ENCODE measurements at places on chromosomes 6 and 20. TPM values are rescaled to one million over a fixed set of nuclear protein-coding genes. Genes with fewer than 3 reads are reported as not detected.

Gene ZFP57
- not detected for total RNA-seq

Gene POPDC3
- 0.41 TPM for total RNA-seq

Gene LY6G6C
- total RNA-seq = not detected

Gene CALHM5
- 2.9 TPM for total RNA-seq

Gene SLC24A3
- total RNA-seq = 4.4 TPM

Gene SLC22A3
- total RNA-seq = 25.9 TPM

Gene EMILIN3
- total RNA-seq = 0.08 TPM

Gene SNAP25
- 3.7 TPM for total RNA-seq

Gene GMPR
- total RNA-seq = 16.1 TPM

Gene RAET1G
- total RNA-seq = 0.93 TPM

Gene IMPG1
- not detected for total RNA-seq

Gene DCDC2
- 9.6 TPM for total RNA-seq

Gene TENT5A
- 23.2 TPM for total RNA-seq

Gene ARFRP1
- 46.9 TPM for total RNA-seq

Gene FGD2
- total RNA-seq = 24.7 TPM

Gene VGLL2
- not detected for total RNA-seq

Gene FAM217A
- not detected for total RNA-seq

Gene VSTM2L
- 30.1 TPM for total RNA-seq

Gene OXT
- total RNA-seq = 0.55 TPM

Gene TMEM14C
- 81.8 TPM for total RNA-seq

All from left lung (tissue), 14 donors.